Left cardiac atrium (tissue), 4 donors: ENCODE measurements at places on chromosomes 3 and 15. TPM values are rescaled to one million over a fixed set of nuclear protein-coding genes. Genes with fewer than 3 reads are reported as not detected.

DNA sequence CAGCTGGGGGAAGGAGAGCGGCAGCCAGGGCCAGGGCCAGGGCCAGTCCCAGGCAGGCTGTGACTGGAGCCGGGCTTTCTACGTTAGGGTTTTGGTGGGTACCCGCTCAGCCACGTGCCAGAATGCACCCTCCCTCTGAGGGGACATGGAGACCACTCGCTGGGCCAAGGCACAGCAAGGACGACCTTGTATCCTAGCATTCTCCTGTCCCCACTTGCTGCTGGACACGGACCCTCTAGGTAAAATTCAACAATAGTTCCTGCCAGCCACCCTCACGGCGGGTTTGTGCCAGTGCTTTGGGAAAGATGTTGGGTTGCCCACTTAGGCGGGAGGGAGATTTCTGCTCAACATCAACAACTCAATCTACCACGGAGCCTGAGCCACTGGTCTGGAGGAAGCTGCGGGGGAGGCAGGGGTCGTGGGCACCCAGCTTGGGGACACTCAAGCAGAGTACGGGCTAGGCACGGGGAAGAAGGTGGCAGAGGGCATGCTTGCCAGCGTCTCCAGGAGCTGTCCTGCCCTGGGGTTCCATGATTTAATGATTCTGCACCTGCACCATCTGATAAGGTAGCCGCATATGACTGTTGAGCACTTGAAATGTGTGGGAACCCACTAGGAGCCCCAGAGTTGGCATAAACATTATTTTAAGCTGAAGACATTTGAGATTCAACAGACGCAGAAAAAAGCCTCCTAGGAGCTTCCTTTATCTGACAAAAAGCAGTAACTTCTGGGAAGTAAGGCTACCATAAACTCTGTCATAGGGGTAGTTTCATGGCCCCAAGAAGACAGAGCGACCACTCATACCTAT, 22.5 kb upstream of the C15orf39 start:
- DNase-seq: no peak

DNA sequence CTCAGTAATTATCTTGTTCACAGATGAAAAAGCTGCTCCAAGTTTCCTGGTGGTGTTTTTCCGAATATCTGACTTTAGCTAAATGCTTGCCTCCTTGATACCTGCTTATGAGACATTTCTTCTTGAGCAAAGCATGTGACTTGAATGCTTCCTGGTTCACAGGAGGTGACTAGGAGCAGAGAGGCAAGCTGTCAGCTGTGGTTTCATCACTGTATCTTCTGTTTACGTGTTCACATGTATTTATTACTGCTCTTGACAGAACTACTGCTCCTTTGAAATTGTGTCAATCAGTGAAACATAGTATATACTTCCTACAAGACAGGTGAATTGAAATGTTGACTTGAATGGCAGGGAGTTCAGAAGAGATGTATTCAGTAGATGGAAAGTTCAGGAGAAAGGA, 8.9 kb upstream of the SPPL2A start:
- no peak for DNase-seq

DNA sequence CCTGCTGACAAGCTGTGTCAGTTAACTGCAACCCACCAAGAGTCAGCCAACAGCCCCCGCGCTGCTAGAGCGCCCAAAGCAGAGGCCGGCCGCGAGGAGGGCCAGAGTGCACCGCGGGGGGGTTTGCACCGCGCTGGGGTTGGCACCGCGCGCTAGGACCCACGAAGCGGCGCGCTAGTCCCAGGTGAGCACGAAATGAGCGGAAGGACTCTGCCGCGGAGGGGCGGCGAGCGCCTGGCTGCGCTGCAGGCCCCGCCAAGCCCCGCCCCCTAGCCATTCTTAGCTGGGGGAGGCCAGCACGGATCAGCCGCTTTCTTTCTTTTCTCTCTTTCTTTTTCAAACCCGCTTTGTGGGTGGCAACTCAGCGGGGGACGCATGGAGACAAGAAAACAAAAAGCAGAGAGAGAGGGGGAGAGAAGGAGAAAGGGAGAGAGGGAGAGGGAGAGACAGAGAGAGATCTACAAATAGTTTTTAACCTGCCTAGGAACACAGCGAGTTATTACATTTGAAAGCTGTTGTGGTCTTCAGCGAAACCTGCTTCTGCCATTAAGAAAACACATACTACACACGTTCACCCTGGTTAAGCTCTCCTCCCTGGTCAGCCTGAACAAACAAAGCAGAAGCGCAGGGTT, 6.9 kb upstream of the FOXB1 start:
- DNase-seq: no peak

DNA sequence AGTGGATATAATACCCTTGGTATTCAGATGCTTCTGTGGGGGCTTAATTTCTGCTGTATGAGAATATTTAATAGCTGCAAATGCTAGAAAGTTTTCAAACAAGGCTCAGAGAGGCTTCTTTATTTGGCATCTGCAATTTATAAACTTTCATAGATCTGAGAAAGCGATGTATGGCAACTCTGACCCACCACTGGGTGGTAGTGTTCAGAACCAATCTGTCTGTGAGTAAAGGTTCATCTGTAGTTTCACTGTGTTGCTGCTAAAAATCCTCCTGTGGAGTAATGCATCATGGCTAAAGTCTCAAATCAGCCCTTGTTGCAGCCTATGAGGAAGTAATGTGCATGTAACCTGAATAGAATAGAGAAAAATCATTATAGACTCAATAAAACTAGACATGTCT, 47.4 kb downstream of the CLSTN2 start:
- no peak for DNase-seq

Gene KY
- total RNA-seq: not detected

Gene PPP1R14D
- not detected for total RNA-seq

Gene HACL1
- total RNA-seq: 11.0 TPM

Gene ATP13A5
- total RNA-seq: not detected
